ENCODE measurements at places on chromosomes 12 and 14. TPM values are rescaled to one million over a fixed set of nuclear protein-coding genes. Genes with fewer than 3 reads are reported as not detected.

GRCh38 chr12:76799362-76799761, 35.4 kb downstream of the ZDHHC17 start:
- no peak for DNase-seq

- no peak for DNase-seq
Observed at GRCh38 chr14:101508196-101508947, 52.9 kb upstream of the DIO3 start.

The SLC25A47 gene
- polyA plus RNA-seq: not detected

The SLC11A2 gene
- 59.2 TPM for polyA plus RNA-seq

The CLEC1A gene
- polyA plus RNA-seq: 3.4 TPM

DNA sequence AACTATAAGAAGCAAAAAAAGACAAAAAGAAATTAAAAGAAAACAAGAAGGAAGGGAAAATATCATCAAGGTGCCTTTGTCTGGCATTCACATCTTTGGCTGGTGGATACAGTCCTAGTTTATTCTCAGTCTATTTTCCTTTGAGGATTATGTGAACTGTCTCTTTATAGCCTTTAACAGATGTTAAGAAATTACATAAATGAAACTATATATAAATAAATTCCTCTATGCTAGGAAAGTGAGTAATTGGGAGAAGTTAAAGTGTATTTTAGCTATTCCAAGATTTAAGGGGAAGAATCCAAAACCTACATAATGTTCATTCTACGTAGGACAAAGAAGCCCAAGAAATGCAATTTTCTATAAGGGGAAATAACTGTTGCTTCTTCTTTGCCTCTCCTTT, 316.3 kb downstream of the ADAMTS20 start:
- DNase-seq: no peak

DNA sequence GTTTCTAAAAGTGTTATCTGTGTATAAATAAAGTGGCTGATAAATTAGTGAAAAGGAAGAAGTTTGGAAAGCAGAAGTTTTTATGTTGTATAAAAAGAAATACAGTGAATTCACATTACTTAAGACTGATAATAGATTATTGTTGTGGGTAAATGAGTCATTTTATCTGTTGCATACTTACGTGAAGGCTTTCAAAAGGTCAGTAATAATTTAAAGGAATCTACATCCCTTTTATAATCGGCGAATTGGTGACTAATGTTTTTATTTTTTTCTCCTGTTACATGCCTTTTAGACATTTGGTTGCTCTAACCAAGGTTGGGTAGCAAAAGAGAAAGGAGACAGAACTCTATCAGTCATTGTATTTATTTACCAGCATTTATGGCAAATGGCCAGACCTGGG, 155.9 kb downstream of the SLC41A2 start:
- no peak for DNase-seq

DNA sequence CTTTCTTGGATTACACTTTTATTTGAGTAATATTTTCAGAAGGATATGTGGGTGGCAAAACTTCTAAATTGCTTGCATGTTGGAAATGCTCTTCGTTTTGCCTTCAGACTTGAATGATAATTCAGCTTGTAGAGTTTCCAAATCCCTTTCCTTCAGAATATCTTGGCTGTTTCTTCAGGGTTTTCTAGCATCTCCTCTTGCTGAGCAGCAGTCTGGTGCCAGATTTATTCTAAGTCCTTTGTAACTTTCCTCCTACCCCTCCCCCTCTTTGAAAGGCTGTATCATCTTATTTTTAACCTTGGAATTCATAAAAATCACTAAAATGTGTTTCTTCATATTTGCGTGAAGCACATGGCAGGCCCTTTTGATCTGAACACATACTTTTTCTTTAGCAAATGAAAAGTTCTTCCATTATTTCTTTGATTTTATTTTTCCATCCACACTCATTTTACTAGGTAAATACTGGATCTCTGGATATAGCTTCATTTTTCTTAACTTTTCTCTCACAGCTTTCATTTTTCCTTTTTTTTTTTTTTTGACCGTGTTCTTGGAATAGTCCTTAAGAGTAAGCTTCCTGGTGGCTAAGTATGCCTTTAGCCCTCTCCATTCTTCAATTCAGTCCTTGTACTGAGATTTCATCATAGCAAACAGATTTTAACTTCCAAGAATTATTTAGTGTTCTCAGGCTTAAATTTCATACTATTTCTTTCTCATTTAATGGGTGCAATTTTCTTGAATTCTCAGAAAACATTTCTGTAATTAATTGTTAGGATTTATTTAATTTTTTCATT, 102.0 kb downstream of the SLC38A4 start:
- DNase-seq: no peak

- DNase-seq: no peak
Observed at GRCh38 chr14:65821224-65821753, 408.8 kb downstream of the FUT8 start.

The RAB15 gene
- 19.5 TPM for polyA plus RNA-seq

The PPP4R4 gene
- 0.19 TPM for polyA plus RNA-seq

- no peak for DNase-seq
Observed at GRCh38 chr12:113757221-113758002, 208.7 kb downstream of the RBM19 start.

- DNase-seq: no peak
Observed at GRCh38 chr12:111436811-111437210, 31.1 kb downstream of the SH2B3 start.

- no peak for DNase-seq
Observed at GRCh38 chr12:53951577-53952334, 2.9 kb upstream of the HOXC12 start.

DNA sequence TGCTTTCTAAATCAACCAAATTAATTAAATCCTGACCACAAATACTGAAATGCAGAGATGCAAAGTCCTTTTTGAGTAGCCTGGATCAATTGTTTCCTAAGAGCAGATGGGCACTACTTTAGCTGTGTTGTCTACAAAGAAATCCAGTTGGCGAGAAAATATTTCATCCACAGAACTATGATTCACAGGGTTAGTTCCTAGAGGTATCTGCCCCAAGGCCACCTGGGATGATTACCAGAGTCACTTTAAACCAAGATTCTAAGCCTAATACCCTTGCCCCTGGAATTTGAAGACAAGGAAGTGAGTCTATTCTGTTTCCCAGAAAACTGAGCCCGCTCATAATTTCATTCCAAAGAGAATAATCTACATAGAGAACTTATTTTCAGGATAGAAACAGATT, 198.4 kb downstream of the PPM1H start:
- DNase-seq: no peak

The SDR9C7 gene
- 0.22 TPM for polyA plus RNA-seq

- DNase-seq: no peak
Observed at GRCh38 chr12:66529934-66530333, 148.9 kb downstream of the GRIP1 start.

- DNase-seq: no peak
Observed at GRCh38 chr12:3712209-3712992, 40.5 kb downstream of the CRACR2A start.

The ADIPOR2 gene
- 47.0 TPM for polyA plus RNA-seq

DNA sequence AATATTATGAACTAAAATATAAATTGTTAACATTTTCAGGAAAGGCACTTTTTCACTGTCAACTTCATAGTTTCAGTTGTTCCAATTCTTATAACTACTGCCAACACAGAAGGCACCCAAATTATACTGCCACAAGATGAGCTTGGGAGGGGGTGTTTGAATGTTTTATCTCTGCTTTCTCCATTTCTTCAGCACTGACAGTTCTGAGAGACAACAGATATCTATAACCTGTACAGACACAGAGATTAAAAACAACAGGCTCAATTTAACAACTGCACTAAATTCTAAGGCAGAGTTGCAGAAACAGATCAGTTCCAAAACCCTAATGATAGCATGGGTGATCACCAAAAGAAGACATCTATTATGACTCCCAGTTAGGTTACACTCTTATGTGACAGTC, 12.8 kb downstream of the SCAF11 start:
- no peak for DNase-seq

DNA sequence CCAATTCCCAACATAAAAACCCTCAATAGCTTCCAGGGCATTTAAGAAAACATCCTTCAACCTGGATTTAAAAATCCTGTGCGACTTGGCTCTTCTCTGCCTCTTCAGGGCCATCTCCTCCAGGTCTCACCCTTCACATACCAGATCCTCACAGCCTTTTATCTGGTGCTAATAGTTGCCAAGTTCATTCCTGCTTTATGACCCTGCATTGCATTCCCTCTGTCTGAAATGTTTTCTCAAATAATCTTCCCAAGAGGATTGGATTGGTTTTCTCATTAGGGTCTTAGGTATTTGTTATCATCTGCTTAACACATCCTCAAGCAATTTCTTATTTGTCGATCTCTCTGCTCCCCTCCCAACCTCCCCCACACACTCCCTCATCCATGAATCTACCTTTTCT, 832.0 kb downstream of the GALC start:
- DNase-seq: no peak

The SLC5A8 gene
- polyA plus RNA-seq: 41.3 TPM

The KIF26A gene
- 6.2 TPM for polyA plus RNA-seq

The KRT2 gene
- polyA plus RNA-seq: not detected

The FAM90A1 gene
- 2.7 TPM for polyA plus RNA-seq

DNA sequence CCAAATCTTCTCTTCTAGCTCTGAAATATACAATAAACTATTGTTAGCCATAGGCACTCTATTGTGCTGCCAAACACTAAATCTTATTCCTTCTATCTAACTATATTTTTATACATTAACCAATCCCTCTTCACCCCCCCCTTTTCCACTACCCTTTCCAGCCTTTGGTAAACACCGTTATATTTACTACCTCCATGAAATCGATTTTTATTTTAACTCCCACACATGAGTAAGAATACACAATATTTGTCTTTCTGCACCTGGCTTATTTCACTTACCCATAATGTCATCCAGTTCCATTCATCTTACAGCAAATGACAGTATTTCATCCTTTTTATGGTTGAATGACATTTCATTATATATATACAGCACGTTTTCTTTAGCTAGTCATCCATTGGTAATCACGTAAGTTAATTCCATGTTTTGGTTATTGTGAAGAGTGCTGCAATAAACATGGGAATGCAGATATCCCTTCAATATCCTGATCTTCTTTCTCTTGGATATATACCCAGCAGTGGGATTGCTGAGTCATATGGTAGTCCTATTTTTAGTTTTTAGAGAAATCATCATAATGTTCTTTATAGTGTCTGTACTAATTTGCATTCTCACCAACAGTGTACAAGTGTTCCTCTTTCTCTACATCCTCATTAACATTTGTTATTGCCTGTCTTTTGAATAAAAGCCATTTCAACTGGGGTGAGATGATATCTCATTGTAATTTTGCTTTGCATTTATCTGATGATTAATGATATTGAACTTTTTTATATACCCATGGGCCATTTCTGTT, 34.2 kb upstream of the PLBD1 start:
- no peak for DNase-seq

DNA sequence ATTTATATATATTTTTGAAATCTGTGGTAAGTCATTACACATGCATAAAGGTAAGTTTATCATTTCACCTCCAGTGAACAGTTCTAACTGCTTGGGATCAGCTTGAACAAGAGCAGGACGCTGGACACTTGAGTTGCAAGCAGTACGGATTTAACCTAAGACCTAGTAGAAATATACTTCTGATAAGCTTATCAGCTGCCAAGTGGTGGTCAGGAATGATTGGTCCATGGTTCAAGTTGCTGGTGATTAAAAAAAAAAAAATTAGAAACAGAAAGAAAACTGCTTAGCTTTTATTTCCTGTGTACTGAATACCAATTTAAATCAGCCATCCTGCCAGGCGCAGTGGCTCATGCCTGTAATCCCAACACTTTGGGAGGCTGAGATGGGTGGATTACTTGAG, 88.6 kb downstream of the AEBP2 start:
- DNase-seq: no peak

The SLC2A14 gene
- polyA plus RNA-seq: 0.46 TPM

DNA sequence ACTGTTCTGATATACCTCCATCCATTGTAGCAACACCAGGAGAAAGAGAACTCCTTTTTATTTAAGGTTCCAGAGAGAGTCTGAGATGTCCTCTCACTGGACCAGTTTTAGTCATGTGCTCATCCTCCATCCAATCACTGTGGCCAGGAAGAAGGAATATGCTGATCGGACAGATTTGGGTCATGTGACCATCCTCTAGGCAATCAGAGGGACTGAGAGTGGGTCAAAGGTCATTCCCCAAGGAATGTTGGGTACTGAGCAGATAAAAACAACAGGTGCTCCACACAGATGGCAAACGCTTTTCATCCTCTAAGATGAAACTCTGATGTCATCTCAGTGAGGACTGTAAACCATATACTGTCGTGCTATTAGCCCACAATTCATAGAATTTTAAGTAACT, 28.8 kb upstream of the RPH3A start:
- DNase-seq: no peak

Measured in renal cortex interstitium (tissue), 15 donors.